ENCODE measurements at places on chromosomes 7 and 10.

DNA sequence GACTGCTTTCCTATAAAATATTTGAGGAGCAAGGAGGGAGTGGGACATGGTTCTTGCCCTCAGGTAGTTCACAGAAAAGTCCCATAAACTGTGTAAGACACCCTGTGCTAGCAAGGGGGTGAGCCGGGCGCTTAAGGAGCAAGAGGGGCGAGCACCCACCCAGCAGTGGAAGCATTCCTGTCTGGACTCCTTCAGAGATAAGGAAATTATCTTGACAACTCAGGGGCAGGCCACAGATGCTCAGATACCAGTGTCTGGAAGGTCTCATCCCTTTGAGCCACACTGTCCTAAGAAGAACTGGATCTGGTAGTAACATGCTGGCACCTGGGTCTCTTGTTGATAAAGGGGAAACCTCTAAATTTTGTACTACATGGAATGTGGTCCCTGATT, 54.1 kb downstream of the DAGLB start:
- DNase-seq = no peak

DNA sequence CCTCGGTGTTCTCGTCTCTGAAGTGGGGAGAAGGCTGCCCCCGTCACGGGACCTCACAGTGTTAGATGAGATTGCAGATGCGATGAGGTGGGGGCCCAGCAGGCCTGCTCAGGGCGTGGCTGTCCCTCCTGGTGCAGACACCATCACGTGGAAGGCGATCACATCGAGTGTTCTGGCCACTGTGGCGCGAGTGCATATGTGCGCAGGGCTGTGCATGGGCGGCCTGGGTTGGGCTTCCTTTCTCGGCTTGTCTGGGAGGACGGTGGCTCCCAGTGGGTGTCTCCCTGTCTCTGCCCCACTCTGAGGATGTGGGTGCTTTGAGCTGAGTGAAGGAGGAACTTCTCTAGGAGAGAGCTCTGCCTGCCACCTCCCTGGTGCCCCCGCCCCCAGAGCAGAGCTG, 83.1 kb downstream of the LHPP start:
- no peak for DNase-seq

DNA sequence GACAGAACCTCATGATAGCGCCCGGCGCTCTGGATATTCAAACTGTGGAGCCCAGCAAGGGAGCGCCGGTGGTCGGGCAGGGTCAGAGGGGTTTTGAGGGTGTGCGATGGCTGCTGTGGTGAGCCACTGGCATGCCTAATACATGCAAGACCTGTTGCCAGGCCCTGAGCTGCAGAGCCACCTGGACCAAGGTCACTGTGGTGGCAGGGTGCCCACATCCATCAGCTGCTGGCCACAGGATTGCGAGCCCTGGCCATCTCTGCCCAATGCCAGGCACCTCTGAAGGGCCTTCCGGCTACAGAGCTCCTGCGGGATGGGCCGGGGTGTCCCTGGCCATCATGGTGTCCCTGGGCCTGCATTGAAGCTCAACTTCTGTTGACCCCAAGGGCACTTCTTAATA, 123.0 kb upstream of the TNRC18 start:
- DNase-seq = no peak

- no peak for DNase-seq
These were observed 253.7 kb downstream of the DYNC1I1 start for GRCh38 chr7:96026010-96026409.

DNA sequence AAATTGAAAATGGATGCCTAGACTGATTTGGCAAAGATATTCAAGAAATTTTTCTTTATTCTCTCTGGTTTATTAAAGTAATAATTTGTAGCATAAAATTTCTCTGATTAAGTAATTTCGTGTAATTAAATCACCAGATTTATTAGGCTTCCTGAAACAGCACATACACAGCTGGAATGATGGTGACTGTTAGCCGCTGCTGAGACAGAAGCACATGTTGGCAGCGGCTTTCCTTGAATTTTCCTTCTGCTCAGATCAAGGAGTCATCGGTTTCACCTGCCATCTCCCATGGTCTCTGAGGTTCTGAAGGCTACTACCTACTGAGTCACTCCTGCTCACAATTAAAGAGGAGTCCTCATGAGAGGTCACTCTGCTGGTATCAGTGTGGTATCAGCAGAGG, 101.5 kb downstream of the GFRA1 start:
- DNase-seq = no peak

GRCh38 chr7:73518470-73518869, 3.6 kb downstream of the BAZ1B start:
- DNase-seq = no peak

DNA sequence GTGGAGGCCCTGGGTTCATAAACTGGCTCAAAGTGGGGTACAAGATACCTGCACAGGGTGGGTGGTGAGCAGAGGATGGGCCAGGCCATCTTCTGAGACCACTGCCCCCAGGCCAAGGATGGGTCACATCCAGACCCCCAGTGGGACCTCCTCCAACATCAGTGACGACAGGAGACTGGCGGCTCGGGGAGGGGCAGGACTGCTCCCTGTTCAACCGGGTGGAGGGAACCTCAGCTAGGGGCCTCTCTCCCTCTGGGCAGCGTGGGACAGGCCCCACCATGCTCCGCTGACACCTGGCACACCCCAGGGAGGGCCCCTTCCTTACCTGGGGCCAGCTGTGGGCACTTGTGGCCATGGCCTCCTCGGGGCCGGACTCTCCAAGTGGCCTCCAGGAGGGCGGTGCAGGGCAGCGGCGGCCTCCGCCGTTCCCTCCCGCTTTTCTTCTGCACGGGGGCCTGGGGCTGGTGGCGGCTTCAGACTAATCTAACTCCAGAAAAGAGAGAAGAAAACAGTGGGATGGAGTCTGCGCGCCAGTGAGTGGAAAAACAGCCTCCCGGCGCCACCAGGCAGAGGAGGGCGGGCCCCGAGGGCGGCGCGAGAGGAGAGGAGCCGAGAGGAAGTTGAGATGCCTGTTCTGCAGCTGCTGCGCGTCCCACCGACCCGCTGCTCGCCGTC, at the start of gene CALHM2:
CALHM2 (minus strand) TSS at position 540 of the 675 bp plus-strand sequence. CDS start 2,429 bp downstream, outside the sequence.
- DNase-seq = no peak

- no peak for DNase-seq
These were observed 38.1 kb upstream of the GPR141 start for GRCh38 chr7:37645282-37646050.

DNA sequence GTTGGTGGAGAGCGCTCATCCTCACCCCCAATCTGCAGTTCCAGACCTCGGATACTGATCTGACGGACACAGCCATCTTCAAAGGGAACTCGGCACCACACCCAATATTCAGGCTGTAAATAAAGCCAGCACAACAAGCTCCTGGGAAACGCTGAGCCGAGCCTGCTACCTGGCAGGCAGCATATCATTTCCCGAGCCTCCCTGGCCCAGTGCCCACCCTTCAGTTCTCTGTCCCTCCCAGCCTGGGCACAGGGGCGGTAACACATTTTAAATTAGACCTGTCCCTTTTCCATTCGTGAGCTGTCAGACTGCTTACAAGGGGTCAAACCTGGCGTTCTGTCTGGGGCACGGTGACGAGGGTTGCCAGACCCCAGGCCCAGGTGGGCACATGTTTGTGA, 250.5 kb downstream of the ARHGAP12 start:
- DNase-seq = no peak

DNA sequence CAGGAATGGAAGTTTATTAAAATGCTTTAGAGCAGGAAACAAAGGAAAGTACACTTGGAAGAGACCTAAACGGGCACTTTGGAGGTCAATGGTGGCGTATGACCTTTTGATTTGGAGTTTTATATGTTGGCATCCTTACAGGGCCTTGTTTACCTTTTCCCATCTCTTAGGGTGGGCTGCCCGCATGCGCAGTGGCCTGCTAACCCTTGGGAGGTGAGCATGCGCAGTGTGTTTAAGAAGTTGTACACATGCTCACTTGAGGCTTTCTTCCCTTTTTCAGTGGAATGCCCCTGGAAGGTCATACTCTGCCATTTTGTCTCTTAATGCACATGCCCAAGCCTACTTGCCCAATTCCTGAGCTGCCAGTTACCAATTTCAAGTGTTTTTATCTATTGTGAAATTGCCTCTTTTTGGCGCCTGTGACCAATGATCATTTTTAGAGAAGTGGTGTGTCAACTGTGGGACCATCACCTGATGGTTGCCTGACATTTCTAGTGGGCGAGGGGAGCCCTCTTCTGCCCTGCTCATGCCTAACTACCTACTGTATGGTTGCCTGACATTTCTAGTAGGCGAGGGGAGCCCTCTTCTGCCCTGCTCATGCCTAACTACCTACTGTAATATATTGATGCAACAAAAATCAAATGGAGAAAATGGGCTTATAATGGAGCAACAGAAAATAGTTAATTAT, 138.0 kb downstream of the PPP1R9A start:
- DNase-seq = no peak

DNA sequence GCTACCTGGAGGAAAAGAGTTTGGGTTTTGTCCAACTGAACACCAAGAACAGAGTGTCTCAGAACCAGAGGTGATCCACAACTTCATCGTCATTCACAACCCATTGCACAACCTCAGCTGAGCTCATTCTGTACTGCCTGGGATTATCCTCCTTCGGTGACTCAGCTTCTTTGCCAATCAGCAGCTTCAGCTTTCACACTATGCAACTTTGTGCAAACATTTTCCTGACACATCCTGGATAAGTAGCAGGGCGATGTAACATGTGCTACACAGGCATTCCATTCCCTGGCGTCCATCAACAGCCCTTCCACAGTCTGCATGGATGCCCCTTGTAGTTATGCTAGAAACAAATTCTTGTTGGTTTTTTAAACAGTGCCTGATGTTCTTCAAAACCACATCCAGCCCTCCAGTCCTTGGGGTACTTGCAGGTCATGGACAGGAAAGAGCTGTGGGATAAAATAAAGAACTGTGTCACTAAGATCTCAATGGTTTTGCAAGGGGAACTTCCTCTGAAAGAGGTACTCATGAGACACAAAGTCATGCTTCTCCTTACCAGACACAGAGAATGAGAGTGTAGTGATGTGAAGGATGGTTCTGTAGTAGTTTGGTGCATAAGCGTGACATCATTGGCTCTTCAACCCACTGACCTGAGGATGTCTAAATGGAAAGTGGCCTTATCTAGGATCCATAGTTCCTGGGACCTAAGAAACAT, 478.5 kb downstream of the KIF20B start:
- DNase-seq = peak; percentile 62

DNA sequence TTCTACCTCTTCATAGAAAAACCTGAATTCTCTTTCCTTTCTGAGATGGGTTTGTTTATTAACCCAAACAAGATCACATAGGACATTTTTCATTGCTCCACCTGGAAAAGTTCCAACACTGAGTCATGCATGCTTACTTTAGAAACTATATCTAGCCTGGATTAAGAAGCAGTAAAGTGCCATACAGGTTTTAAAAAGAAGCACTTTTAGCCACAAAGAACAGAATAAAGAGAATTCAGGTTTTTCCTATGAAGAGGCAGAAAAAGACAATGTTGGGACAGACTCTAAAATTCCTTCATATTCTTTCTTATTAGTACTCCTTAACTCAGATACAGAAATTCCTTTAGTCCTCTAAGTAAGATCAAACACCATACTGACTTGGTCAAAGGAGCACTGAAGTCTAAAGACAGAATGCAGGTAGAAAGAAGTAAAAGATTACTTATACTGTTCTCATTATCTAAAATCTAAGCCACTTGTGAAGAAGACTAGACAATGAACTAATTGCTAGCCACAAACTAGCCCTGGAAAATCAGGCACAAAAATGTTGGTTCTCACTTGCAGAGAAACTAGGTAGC, 241.3 kb downstream of the ANK3 start:
- DNase-seq = no peak

GRCh38 chr7:79376299-79377025, 77.0 kb downstream of the MAGI2 start:
- no peak for DNase-seq

GRCh38 chr10:29642990-29643389, 8.2 kb upstream of the SVIL start:
- DNase-seq = no peak

DNA sequence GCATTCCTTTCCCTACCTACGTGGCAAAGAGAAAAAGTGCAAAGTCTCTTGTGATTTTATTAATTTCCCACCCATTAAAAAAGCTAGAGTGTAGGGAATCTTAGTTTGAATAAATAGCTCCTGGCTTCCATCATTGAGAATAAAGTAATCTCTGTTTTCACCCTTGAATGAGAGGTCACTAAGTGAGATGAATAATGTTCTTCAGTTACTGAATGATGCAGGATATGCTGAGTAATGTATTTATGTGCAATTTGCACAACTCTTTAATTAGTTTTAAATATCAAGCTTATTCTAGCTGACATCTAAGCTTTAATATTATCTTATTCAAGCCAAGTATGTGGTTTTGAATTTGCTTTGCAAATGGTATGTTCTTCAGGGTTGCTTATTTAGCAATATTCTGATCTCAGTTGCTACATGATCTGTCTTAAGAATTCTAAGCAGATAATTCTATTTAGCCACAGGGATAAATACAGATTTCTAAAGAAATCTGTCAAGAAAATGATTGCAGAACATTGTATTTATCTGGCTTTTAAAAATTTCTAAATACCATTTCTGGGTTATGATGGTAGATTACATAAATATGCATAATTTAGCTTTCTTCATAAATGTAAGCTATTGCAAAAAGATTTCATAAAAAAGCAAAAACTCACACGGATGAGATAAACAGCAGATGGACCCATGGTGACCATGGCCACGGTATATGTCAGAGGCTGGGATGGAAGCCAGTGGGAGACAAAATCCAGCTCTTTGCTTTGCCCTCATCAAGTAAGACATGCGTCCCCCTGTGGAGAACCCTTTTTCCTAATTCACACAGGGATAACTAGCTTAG, 141.0 kb downstream of the MACC1 start:
- DNase-seq = no peak

DNA sequence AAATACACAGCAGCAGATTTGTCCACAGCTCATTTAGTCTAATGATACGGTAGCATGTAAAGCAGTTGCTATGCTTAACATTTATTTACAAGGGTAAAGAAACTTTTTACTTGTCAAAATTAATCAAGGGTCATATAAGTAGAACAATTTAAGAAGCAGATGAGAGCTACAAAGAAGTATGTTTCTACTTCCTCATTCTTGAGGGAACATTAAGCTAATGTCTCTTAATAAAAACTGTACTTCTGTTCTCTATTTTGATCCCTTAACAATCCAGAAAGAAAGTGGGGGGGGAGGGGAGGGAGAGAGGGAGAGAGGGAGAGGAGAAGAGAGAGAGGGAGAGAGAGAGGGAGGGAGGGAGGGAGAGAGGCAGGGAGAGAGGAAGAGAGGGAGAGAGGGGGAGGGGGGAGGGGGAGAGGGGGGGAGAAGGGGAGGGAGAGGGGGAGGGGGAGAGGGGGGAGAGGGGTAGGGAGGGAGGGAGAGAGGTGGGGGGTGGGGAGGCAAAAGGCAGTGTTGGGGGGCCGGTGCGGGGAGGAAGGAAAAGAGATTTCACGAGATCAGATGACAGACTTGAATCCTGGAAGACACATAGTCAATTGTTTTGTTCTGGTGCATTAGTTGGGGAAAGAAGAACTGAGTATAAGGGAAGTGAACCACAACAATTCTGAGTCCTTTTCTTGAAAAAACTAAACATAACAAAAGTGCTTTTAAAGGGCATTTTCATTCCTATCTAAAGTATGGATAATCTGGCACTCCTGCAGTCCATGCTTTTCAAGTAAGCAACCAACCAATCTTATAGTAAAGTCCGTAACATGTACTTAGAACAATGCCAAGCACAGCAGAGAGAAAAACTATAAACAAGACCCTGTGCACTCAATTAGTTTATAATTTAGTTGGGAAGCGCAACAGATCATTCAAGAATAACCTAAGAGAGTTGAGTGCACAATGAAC, 128.0 kb downstream of the USP6NL start:
- DNase-seq = no peak
